ENCODE measurements at places on chromosomes 5 and 9. TPM values are rescaled to one million over a fixed set of nuclear protein-coding genes. Genes with fewer than 3 reads are reported as not detected.

DNA sequence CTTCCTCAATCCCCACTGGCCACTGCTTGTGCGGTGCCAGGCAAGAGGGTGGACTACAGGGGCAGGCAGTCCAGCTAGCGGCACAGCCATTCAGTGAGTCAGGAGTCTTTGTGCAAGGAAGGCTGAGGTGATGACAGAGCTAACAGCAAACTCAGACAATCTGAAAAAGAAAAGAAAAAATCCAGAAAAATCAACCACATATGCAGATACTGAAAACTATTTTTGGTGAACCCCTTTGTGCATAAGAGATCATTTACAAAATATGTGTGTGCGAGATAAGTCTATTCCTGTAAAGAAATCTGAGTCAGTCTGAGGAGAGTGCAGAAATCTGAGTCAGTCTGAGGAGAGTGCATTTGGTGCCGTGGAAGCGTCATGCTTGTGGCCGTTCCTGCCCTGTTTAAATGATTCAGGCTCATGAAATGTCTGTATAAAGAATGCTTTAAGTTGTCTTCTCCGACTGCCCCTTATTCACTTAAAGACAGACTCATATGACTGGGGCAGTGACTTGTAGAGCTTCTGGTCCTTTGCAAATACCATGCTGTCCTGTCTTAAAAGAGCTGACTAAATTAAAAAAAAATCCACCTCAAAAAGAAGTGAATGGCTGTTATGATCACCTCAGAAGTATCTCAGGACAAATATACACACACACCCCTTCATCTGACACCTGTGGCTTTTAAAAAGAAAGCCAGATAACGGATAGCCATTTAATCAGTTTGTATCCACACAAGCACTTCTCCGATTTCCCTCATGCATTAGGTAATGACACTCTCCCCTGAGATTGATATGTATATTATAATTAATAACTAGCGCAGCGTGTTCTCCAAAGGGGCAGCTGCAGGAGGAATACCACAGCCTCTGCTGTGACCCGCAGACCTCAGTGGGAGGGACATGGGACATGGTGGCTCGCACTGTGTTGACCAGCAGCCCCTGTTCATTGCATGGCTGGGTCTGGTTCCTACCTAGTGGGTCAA, 47.3 kb downstream of the TRIO start:
- peak; percentile 79 for ATAC-seq

The SPATA31C1 gene
- total RNA-seq = 0.32 TPM

The PCDHA7 gene
- 2.8 TPM for total RNA-seq

DNA sequence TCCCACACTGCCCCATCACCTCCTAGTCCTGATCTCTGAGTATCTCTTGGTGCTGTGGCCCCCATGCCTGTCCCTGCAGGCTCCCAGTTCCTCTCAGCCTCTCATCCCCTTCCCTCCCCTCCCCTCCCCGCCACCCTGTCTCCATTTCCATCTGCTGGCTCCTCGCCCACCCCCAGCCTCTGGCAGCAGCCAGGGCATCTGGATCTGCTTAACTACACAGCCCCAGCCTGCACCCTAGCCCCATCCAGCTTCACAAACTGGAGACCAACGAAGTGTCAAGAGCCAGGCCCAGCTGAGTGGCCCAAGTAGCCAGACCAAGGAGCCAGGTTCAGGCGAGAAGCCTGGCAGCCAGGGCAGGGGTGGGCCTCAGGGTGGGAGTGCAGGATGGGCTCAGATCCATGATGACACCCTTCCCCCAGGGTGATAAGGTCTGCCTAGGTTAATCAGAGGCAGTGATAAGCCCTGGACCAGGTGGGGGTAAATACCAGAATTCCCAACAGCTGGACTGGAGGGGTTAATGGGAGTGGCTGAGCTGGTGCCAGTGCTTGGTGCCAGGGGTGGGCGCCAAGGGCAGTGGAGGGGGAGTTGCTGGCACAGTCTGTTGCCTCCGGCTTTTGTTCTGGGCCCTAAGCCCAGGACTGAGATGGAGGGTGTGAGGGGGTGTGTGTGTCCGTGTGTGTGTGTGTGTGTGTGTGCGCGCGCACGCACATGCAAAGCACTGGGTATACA, 2.5 kb downstream of the IL11RA start:
- peak; percentile 4 for ATAC-seq

The HAPLN1 gene
- 8.9 TPM for total RNA-seq

GRCh38 chr9:7289773-7290172, 509.8 kb downstream of the DMAC1 start:
- no peak for ATAC-seq

DNA sequence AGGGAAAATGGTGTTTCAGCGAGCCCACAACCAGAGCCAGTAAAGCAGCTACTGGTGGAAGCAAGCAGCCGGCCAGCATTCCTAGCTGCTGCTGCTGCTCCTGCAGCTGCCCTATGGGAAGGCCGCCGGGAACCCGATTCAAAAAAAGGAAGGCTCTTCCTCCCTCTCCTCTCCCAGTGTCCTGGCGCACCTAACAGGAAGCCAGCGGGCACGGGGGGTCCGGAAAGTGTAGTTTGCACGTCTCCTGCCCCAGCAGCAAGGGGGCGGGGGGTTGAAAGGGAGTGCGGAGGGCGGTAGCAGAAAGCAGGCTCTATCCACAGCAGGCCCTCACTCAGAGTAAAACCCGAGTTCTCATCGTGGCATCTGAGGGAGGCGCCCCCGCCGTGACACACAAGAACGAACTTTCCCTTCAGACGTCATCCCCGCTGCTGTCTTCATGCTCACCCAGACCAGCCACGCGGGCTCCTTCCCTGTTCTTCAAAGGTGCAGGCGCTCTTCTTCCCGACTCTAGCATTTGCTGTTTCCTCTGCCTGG, 16.5 kb downstream of the GRXCR2 start:
- ATAC-seq = peak; percentile 79

The PCDHB5 gene
- total RNA-seq = 11.6 TPM

DNA sequence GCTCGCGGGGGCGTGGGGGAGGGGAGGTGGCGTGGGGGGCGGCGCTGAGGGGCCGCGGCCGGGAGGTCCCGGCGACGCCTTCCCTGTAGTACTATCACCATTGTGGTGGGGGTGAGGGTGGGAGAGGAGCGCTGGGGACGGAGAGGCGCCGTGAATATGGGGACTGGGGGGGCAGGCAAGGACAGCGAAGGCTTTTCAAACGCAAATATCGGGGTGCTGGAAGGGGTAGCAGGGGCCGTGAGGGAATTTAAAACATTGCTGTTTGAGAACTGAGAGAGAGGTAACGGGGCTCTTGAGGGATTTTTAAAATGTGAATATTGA, 427 bp downstream of the RBM27 start:
- ATAC-seq = peak; percentile 23

The KIF4B gene
- 0.30 TPM for total RNA-seq

DNA sequence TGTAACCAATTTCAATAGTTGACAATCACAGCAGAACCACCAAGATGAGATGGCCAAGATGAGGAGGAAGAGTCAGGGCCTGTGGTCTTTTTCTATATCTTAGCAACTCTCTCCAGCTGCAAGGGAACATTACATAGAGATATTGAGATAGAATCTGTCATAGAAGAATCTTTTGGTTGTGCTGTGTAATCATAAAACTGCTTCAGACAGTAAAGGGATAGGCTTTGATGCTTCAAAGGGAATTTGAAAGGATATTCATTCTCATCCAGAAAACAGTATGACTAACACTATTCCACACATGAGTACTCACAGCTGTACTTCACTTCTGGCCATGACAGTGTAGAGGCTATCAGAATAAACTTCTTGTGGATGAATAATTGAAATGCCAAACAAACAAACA, 145.9 kb downstream of the YIPF5 start:
- peak; percentile 85 for ATAC-seq

GRCh38 chr5:133234273-133234672, 182.5 kb downstream of the HSPA4 start:
- no peak for ATAC-seq

GRCh38 chr5:1067141-1068121, 44.4 kb downstream of the SLC12A7 start:
- no peak for ATAC-seq

All from motor neuron (in vitro differentiated cells).